ENCODE measurements at places on chromosomes 1 and 21. TPM values are rescaled to one million over a fixed set of nuclear protein-coding genes. Genes with fewer than 3 reads are reported as not detected.

The RPRD2 gene
- total RNA-seq = 22.8 TPM

The TENT5C gene
- 4.2 TPM for total RNA-seq

The RGS1 gene
- total RNA-seq = 9.4 TPM

GRCh38 chr1:66035616-66036245 is 243.0 kb downstream of the PDE4B start:
- no peak for DNase-seq

- DNase-seq = no peak
Observed at GRCh38 chr1:223393275-223394214, at the start of gene CCDC185. TSS of gene CCDC185 (plus strand) at chr1:223393415. CDS start at chr1:223393476, 61 bp downstream.

DNA sequence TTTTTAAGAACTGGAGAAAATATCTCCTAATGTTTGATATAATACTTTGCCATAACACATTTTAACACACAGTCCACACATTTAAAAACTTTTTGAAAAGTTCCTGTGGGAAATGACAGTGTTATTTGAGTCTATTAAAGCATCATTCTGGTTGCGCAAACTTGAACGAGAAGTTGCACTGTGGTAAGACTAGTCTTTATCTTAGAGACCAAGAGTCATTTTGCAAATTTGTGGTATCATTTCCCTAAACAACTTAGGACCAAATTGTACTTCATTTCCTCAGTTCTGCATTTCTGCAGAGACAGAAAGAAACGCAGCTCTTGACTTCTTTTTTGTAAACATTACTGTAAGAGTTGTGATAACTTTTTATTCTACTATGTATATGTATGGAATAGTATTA is at the start of gene RGS18:
Gene RGS18, plus strand, starts transcription at position 282 of the 400 bp plus-strand sequence. CDS start 176 bp downstream, outside the sequence.
- no peak for DNase-seq

DNA sequence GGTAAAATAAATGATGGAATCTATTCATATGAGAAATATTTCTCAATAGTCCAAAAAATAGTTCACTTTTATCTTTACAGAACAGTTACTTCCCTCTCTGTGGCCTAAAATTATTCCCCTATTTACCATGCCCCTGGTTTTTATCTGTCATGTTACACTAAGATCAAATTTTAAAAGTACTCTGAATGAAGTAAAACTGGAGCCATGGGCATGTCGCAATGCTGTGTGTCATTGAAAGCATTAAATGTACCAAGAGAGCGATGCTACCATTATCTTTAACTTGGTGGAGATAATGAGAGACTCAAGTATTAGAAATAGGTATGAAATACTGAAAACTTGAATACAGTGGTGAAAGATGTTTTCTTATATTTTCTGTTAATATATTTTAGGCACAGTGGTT is 146.2 kb downstream of the KCNT2 start:
- no peak for DNase-seq

The REG4 gene
- 10.2 TPM for total RNA-seq

The SLC35F3 gene
- 8.1 TPM for total RNA-seq

The CD1E gene
- not detected for total RNA-seq

The OR2T35 gene
- total RNA-seq = not detected

- DNase-seq = no peak
Observed at GRCh38 chr1:162910161-162910560, 49.2 kb upstream of the CCDC190 start.

DNA sequence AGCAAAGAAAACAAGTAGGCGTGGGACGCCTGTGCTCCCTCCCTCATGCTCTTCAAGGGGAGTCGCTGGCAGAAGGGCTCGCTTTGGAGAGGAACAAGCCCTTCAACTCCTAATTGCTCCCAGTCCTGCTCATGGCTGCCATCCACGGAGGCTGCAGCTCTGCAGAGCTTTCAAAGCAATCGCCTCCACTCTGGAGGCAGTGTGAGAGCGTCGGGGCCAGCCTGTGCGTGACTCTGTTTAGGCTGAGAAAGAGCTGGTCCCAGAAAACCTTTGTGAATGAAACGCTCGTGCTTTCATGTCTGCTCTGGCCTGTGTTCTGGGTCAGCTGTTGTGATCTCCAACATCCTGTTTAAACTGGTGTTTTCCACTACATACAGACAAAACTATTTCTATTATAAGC is 23.9 kb upstream of the RUNX1 start:
- DNase-seq = no peak

The FYB2 gene
- total RNA-seq = not detected

DNA sequence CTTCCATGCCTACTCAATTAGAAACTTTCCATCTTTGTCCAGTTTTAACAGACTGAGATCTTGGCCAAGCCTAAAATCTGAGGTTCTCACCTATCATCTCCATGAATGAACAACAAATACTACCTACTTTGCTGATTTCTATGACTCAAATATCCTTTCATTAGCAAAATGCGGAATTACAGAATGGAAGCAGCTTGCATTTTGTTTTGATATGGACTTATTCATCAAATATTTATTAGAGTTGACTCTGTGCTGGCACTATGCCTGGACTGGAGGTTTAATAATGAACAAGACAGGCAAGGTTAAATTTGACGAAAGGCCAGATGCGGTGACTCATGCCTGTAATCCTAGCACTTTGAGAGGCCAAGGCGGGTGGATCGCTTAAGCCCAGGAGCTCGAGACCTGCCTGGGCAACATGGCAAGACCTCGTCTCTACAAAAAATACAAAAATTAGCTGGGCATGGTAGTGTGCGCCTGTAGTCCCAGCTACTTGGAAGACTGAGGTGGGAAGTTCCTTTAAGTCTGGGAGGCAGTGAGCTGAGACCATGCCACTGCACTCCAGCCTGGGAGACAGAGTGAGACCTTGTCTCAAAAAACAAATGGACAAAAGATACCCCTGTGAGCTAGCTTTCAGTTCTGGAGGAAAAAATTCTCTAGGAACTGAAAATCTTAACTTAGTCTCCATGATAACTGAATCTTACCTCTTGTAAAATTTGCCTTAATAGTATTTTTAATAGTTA is 29.4 kb upstream of the SOD1 start:
- DNase-seq = no peak

The TTC34 gene
- total RNA-seq = 0.58 TPM

- DNase-seq = no peak
Observed at GRCh38 chr1:173409613-173410012, 67.5 kb upstream of the PRDX6 start.

The TFF2 gene
- not detected for total RNA-seq

- no peak for DNase-seq
Observed at GRCh38 chr21:43366656-43367055, 60.3 kb downstream of the SIK1 start.

Measured in activated naive CD8-positive, alpha-beta T cell treated with anti-CD3 and anti-CD28 coated beads for 36 hours (primary cell).